Neural progenitor cell (in vitro differentiated cells): ENCODE measurements at places on chromosomes 2 and 18. TPM values are rescaled to one million over a fixed set of nuclear protein-coding genes. Genes with fewer than 3 reads are reported as not detected.
A peak's percentile ranks its signal among the peaks of the same experiment; 100 is the strongest.

DNA sequence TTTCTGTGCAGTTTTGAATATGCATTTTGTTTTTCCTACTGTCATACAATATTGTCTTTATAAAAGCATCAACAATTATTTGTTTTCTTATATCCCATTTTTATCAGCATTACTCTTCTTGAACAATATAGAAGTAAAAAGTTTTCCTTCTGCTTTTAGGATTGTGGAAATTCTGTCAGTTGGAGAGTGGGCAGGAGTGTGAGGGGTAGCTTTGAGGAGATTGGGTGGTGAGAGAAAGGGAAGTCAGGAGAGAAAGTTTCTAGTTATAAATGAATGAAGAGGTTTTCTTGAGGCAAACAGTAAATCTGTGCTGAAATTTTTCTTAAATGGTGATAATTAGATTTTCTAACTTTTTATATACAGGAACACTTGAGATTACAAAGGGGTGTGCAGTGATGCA is 151.7 kb upstream of the NOSTRIN start:
- H3K27ac ChIP-seq = no peak overlapping the region
- H3K4me1 ChIP-seq = peaks cover 30% of the 10 kb centered on the region
- H3K4me3 ChIP-seq = no peak overlapping the region
- no peaks in the 10 kb centered on the region for H3K36me3 ChIP-seq

GRCh38 chr2:197677483-197677882 is 2.1 kb upstream of the RFTN2 start:
- H3K4me1 ChIP-seq = peaks cover 31% of the 10 kb centered on the region
- H3K4me3 ChIP-seq = no peak overlapping the region
- H3K27me3 ChIP-seq = no peaks in the 10 kb centered on the region
- no peaks in the 10 kb centered on the region for H3K36me3 ChIP-seq

DNA sequence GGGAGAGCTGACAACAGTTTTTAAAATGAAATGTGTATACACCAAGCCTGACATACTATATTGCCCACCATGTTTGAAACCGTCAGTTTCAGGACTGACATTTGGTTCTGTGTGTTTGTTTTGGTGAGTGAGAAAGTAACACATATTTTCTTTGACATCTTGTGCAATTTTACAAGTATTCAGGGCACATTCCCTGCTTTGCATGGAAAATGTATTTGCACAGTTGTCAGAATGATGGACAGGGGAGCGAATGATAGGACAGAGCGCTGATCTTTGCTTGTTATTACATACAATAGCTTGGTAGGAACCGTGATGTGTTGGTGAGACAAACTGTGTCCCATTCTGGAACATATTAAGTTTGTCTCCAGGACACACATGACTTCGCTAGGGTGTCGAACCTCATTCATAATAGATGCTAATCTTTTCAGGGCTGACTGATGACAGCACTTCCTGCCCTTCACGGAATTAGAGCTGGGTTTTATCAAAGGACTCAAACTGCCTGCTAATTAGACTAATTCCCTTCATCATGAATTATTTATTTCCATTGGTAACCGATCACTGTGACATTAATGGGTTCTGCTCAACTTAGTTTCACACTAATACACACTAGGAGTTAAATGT is 158.5 kb downstream of the CDCA7 start:
- no peaks in the 10 kb centered on the region for H3K36me3 ChIP-seq
- H3K27ac ChIP-seq = no peak overlapping the region
- DNase-seq = no peak
- H3K4me1 ChIP-seq = peaks cover 3% of the 10 kb centered on the region
- H3K27me3 ChIP-seq = no peaks in the 10 kb centered on the region

DNA sequence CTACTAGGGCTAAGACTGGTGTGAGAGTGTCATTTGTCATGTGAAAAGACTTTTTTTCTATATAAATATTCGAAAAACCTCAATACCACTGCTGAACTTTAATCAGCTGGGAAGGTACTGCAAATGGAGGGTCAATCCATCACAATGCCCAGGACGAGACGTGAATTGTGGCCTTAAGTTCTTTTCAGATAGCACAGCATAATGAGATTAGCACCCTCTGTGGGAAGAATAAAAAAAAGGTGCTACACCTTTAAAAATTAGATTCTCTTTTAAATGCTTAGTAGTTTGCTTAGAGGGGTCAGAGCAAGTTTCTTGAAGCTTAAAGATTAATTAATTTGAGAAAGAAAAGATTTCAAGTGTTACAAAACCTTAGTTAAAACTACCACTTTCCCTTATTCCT is 5.6 kb downstream of the LRRTM1 start:
- H3K4me1 ChIP-seq = peaks cover 46% of the 10 kb centered on the region
- no peak overlapping the region for H3K27ac ChIP-seq
- peak; percentile 35 for DNase-seq
- H3K36me3 ChIP-seq = no peaks in the 10 kb centered on the region
- no peak overlapping the region for H3K4me3 ChIP-seq
- peaks cover 31% of the 10 kb centered on the region for H3K27me3 ChIP-seq

GRCh38 chr2:180823546-180824141 is 156.8 kb upstream of the UBE2E3 start:
- no peak for DNase-seq
- H3K36me3 ChIP-seq = no peaks in the 10 kb centered on the region
- no peak overlapping the region for H3K27ac ChIP-seq
- H3K4me1 ChIP-seq = no peaks in the 10 kb centered on the region
- H3K4me3 ChIP-seq = no peak overlapping the region

DNA sequence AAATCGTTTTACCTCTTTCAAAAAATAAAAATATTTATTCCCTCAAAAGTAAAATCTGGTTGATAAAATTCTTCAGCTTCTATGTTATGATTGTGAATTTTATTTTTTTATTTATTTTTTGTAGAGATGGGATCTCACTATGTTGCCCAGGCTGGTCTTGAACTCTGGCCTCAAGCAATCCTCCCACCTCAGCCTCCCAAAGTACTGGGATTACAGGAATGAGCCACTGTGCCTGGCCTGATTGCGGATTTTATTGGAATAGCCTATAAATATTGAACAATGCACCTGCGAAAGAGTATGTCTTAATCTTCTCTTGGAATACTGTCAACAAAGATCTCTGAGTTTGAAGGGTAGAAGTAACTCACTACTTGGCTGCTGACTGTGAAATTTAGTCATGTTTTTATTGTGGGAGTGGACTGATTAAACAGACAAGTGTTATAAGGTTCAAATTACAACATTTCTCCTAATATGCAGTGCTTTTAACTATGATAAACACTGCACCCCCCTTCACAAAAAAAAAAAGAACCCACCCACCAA is 138.0 kb downstream of the AFF3 start:
- DNase-seq = no peak
- H3K36me3 ChIP-seq = no peaks in the 10 kb centered on the region
- H3K4me1 ChIP-seq = no peaks in the 10 kb centered on the region
- H3K27ac ChIP-seq = no peak overlapping the region

- H3K27me3 ChIP-seq = no peaks in the 10 kb centered on the region
- peaks cover 5% of the 10 kb centered on the region for H3K36me3 ChIP-seq
- H3K27ac ChIP-seq = no peak overlapping the region
- no peak overlapping the region for H3K4me3 ChIP-seq
- DNase-seq = no peak
- peaks cover under 1% of the 10 kb centered on the region for H3K4me1 ChIP-seq
These were observed 120.0 kb downstream of the OSBPL1A start for GRCh38 chr18:24277516-24278195.

- H3K36me3 ChIP-seq = no peaks in the 10 kb centered on the region
- H3K4me3 ChIP-seq = no peak overlapping the region
- DNase-seq = no peak
- no peak overlapping the region for H3K27ac ChIP-seq
These were observed 113.7 kb upstream of the MAP4K3 start for GRCh38 chr2:39550701-39551285.

- DNase-seq = no peak
- H3K4me3 ChIP-seq = no peak overlapping the region
- H3K36me3 ChIP-seq = no peaks in the 10 kb centered on the region
- no peaks in the 10 kb centered on the region for H3K27me3 ChIP-seq
These were observed 14.7 kb downstream of the RALB start for GRCh38 chr2:120267348-120267747.

GRCh38 chr2:21710031-21710430 is 586.3 kb downstream of the TDRD15 start:
- no peak for DNase-seq
- H3K4me3 ChIP-seq = no peak overlapping the region
- no peak overlapping the region for H3K27ac ChIP-seq
- no peaks in the 10 kb centered on the region for H3K4me1 ChIP-seq

DNA sequence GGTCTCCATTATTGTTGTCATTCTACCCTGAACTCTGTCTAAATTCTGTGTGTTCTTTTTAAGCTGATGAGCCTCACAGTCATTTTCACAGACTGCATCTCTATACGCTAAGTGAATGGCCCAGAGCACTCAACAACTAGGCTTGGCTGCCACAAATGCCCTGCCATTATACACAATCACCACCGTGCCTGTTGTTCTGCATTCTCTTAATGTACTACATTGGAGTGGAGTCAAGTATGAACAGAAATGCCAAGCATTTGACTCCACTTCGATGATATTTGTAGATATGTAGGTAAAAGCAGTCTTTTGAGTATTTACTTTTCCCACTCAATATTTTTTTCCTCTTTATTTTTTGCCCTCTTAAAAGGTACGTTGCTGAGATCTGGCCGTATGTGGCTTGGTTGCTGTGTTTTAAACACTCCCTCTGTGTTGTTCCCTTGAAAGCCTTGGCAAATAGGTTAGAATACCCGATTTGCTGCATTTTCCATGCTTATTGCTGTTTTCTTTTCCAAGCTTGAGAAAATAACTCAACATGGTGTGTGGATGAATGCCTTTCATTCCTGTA is 36.2 kb upstream of the TMEFF2 start:
- H3K27ac ChIP-seq = no peak overlapping the region
- H3K27me3 ChIP-seq = no peaks in the 10 kb centered on the region
- H3K36me3 ChIP-seq = no peaks in the 10 kb centered on the region
- no peak overlapping the region for H3K4me3 ChIP-seq
- H3K4me1 ChIP-seq = no peaks in the 10 kb centered on the region

- peaks cover 27% of the 10 kb centered on the region for H3K4me1 ChIP-seq
- H3K36me3 ChIP-seq = no peaks in the 10 kb centered on the region
- no peaks in the 10 kb centered on the region for H3K27me3 ChIP-seq
- DNase-seq = no peak
- no peak overlapping the region for H3K27ac ChIP-seq
- no peak overlapping the region for H3K4me3 ChIP-seq
These were observed 25.5 kb downstream of the MARCHF4 start for GRCh38 chr2:216346781-216347180.

DNA sequence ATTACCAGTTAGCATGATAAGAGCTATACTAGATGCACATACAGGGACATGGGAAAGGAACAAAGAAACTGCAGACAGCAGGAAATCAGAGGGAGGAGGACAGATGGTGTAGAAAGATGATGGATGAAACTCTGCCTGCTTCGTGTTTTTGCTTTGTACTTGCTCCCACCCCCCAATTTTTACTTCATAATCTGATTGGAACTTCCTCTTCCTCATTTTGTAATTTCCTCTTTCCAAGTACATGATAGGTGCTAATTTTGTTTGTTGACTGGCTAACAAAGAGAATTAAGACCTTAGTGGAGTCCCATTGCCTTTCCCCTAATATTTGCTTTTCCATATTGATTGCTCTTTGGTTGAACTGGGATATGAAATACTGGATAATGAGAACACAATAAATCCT is 76.0 kb upstream of the PELI1 start:
- DNase-seq = no peak
- no peaks in the 10 kb centered on the region for H3K36me3 ChIP-seq
- H3K27ac ChIP-seq = no peak overlapping the region
- no peaks in the 10 kb centered on the region for H3K4me1 ChIP-seq
- H3K27me3 ChIP-seq = no peaks in the 10 kb centered on the region

DNA sequence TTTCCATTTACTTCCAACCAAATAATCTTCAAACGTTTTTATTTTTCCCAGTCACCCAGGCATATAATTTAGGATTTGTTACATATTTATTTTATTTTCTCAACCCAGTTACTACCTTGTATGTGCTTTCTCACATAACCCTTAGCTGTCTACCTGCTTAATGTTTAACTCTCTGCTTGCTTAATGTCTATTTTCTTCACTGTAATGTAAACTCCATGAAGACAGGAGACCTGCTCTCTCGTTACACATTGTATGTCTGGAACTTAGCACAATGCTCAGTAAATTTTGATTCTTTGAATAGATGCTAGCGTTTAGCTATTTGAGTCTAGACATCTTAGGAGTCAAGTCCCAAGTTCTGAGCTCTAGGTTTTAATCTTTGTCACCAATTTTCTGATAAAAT is 70.2 kb downstream of the RBBP8 start:
- H3K27me3 ChIP-seq = no peaks in the 10 kb centered on the region
- H3K4me3 ChIP-seq = no peak overlapping the region
- no peak for DNase-seq
- no peaks in the 10 kb centered on the region for H3K4me1 ChIP-seq
- H3K36me3 ChIP-seq = peaks cover 10% of the 10 kb centered on the region

DNA sequence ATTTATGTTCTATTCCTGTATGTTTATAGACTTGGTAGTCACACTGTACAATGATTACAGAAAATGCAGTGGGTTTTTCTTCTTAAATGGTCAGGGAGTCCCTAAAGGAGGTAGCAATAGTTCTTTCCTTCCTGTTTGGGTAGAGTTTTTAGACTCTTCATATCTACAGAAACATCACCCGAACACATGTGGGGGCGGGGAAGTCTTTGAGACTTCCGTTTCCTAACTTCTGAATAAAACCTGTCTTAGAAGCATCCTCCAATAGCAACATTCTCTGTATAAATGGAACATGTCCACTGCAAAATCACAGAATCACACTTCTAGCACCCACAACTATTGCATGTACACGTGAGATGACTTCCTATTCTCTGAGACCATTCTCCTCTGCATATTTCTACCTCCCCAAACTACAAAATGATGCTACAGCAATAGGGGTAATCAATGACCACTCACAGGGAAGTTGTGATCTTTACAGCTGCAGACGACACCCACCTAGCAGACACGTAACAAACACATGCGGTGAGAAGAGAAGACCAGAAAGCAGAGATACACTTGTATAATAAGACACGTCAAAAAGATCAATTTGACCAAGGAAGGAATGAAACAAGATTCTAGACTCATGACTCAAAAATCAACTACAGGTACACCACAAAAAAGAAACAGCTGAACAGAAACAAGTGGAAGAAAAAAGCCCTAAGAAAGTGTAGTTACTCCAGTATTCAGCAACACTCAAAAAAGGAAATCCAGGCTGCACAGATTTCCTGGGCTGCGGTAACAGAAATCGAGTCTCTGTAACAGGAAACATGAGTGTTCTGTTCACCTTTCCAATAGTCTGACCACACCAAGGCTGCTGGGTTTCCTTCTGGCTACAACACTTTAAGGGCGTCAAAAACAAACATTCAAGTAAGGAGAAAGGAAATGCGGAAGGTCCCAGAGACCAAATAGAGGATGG is 120.4 kb downstream of the ZNF516 start:
- H3K4me3 ChIP-seq = no peak overlapping the region
- H3K4me1 ChIP-seq = peaks cover under 1% of the 10 kb centered on the region
- no peaks in the 10 kb centered on the region for H3K36me3 ChIP-seq
- no peak for DNase-seq
- no peak overlapping the region for H3K27ac ChIP-seq

Gene FAM161A
- 19.6 and 23.3 TPM in 2 replicates for total RNA-seq

Gene CFAP210
- 1.2 and 2.5 TPM in 2 replicates for total RNA-seq

Gene ESPNL
- total RNA-seq = 0.58 and 0.59 TPM in 2 replicates

Gene RTP5
- total RNA-seq = not detected in 2 replicates

Gene LBX2
- 0.12 TPM in 1 of 2 replicates, not detected in the other for total RNA-seq

Gene IFIH1
- total RNA-seq = 0.09 and 0.79 TPM in 2 replicates

Gene CD226
- 0.06 TPM in 1 of 2 replicates, not detected in the other for total RNA-seq

Gene NT5DC4
- total RNA-seq = not detected in 2 replicates

Gene SLC8A1
- 6.5 and 9.6 TPM in 2 replicates for total RNA-seq

Gene LRP2
- 143 and 151 TPM in 2 replicates for total RNA-seq

Gene SH2D6
- 0.07 and 0.74 TPM in 2 replicates for total RNA-seq
